ENCODE measurements at places on chromosomes 4 and X.
A peak's percentile ranks its signal among the peaks of the same experiment; 100 is the strongest.

GRCh38 chrX:139803224-139803623 is 95.3 kb upstream of the MCF2 start:
- peak; percentile 8 for DNase-seq

DNA sequence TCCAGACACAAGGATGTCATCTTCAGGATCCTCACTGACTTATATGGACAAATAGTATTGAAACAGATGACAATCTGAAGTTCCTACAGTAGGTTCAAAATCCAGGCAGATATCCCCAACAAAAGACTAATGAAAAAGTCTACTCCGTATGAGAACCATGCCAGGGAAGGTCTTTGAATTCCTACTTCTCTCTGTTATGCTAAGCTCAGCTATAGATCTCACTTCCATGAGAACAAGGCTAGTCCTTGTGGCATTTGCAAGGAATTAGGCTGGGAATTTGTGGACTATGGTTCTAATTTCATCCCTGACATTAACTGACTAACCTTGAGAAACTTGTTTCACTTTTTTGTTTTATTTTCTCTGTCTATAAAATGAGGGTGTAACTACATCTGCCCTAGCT is 229.8 kb downstream of the IL1RAPL2 start:
- DNase-seq: no peak

GRCh38 chr4:152106113-152106763 is 345.4 kb upstream of the GATB start:
- peak; percentile 97 for DNase-seq

GRCh38 chr4:137414802-137415201 is 117.5 kb downstream of the PCDH18 start:
- DNase-seq: no peak

GRCh38 chrX:107738272-107738671 is 37.3 kb downstream of the TSC22D3 start:
- DNase-seq: no peak

- DNase-seq: peak; percentile 52
Observed at GRCh38 chrX:141924293-141924692, 20.6 kb downstream of the MAGEC1 start.

DNA sequence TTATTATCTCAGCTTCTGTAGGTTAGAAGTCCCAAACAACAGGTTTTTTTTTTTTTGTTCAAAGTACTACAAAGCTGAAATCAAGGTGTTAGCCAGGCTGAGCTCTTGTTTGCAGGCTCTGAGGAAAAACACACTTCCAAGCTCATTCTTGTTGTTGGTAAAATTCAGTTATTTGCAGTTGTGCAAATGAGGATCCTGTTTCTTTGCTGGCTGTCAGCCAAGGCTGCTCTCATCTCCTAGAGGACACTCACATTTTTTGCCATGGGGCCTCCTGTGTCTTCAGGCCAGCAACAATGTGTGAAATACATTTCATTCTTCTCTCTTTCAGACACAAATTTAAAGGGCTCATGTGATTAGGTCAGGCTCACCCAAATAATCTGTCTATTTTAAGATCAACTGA is 60.3 kb upstream of the HSD17B10 start:
- peak; percentile 30 for DNase-seq

DNA sequence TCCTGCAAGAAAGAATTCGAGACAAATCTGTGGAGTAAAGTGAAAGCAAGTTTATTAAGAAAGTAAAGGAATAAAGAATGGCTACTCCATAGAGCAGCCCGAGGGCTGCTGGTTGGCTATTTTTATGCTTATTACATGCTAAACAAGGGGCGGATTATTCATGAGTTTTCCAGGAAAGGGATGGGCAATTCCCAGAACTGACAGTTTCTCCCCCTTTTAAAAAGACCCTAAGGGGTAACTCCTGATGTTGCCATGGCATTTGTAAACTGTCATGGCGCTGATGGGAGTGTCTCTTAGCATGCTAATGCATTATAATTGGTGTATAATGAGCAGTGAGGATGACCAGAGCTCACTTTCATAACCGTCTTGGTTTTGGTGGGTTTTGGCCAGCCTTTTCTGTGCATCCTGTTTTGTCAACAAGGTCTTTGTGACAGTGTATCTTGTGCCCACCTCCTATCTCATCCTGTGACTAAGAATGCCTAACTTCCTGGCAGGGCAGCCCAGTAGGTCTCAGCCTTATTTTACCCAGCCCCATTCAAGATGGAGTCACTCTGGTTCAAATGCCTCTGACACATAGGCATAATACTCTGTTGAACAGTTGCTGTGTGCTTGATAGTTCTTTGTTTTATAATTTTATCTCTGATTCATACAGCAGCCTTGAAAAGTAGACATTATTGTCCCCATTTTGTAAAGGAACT is 25.8 kb downstream of the GAB1 start:
- no peak for DNase-seq

DNA sequence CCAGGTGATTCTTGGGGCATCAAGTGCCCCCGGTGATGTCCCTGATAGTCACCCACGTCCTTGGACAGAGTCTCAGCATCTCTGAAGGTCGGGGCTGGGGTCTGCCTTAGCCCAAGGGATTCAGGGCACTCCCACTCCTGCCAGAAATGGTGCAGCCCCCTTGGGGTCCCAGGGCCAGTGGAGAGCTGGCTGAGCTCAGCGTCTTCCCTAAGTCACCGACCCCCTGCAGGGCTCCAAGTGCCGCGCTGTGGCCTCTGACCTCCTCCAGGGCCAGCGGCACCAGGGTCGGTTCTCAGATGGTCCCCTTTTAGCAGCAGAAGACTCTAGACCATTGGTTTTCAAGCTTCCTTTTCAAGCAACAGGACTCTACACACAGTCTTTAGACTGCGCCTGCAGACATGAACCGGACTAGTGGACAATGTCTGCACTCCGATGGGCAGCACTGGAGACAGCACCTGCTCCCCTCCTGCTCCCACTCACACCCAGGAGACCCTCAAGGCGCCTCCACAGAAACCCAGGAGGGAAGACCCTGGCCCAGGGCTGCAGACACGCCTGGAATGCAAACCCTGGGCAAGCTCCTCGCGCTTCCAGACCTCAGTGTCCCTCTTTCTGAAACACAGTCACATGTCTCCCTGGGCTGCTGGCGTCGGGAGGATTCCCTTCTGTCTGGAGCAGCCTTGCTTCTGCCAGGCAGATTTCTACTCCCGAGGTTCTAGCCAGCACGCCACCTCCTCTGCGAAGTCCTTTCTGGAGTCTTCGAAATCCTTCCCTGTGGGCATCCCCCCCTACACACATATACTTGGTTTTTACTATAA is 53.9 kb downstream of the ABLIM2 start:
- DNase-seq: no peak

- DNase-seq: no peak
Observed at GRCh38 chr4:118363166-118363565, 10.4 kb upstream of the PRSS12 start.

Data from PC-3 (cell line).